ENCODE measurements at places on chromosomes 3 and 15.

GRCh38 chr3:149377408-149378364 lies at the start of gene TM4SF1:
Gene TM4SF1 (minus strand): TSS chr3:149377649. CDS start chr3:149377547, 102 bp downstream.
- no peak for DNase-seq

GRCh38 chr3:37992271-37993066 lies 1.9 kb downstream of the VILL start:
- no peak for DNase-seq

DNA sequence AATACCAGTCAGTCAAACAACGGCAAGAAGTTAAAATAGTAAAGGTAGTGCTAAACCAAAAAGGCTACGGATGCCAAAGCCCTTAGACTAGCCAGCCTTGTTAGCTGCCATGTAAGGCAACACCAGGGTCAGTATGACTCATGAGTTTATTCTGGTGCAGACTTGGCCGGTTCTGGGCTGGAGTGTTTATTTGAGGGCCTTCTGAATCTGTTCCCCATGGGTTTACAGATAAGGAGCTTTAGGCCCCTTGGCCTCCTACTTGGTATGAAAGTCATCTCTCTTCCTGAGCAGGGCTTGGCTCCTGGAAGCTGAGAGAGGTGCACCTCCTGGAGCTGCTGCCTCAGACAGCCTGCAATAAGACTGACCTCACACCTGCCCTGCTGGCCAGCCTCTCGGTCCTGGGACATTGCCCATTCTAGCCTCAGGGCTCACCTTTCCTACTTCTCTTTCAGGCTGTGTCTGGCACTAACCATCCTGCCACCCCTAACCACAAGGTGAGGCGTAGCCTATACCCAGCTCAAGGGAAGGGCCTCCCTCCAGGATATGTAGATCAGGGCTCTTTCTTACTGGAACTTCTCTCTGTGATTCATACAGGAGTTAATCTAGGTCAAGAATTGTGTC lies 10.4 kb upstream of the RTP1 start:
- DNase-seq: no peak

DNA sequence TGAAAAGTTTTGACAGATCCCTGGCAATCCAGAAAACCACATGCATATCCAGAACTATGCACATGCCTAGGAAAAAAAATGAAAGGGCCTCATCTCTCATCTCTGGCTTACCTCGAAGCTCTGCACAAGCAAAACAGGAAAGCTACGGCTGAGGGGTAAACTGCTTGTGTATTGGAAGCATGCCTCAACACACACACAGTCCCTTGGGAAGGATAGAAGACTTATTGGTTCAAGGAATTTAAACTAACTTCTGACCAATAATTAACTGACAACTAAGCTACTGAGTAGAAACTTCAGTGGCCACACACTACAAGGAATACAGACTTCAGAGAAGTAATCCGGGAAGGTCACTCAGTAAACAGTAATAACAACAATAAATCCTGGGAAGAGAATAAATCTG lies 59.9 kb upstream of the POMGNT2 start:
- no peak for DNase-seq

GRCh38 chr15:63523306-63523990 lies 19.1 kb downstream of the USP3 start:
- no peak for DNase-seq

DNA sequence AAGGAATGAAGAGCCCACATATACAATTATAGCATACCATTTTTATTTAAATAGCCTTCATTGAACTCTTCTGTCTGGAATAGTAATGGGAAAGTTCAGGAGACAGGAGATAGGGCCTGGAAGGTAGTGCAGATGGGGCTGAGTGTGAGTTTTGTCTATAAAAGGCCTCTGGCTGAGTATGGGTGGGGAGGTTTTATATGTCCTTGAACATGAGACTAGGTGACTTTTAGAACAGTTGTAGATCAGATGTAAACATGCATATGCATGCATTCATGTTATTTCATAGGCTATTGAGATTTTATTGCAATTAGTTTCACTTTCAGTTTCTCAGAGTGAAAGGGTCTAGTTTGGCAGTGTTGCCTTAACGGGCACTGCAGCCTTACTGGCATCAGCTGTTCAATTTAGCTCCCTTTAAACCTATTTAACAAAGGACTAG lies 27.1 kb downstream of the CGGBP1 start:
- DNase-seq: peak; percentile 14

GRCh38 chr3:108018552-108018951 lies 72.3 kb downstream of the CD47 start:
- DNase-seq: no peak

DNA sequence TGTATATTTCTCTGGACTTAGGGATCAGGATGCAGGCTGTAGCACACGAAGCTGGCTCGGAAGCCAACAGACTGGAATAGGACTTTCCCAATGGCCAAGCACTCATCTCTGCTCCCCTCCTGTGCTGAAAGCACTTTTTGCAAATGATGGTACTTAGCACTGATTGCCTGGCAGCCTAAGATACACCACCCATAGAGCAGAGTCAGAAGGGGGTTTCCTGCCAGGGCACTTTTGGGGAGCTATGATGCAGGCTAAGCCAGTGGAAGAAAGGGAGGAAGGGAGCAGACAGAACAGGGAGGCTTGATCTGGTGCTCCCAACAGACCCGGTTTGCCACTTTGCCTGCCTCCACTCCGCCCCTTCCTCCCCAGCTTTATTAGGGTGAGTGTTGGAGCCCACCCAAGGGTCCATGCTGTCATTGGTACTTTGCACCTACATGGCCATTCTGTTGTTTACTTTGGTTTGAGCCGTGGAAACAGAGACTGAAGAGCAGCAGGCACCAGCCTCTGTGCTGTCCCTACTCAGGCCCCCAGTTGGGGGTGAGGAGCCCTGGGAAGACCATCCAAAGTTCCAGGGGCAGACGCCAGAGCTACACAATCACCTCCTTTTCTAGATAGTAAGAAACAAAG lies 15.9 kb downstream of the BSN start:
- DNase-seq: no peak

DNA sequence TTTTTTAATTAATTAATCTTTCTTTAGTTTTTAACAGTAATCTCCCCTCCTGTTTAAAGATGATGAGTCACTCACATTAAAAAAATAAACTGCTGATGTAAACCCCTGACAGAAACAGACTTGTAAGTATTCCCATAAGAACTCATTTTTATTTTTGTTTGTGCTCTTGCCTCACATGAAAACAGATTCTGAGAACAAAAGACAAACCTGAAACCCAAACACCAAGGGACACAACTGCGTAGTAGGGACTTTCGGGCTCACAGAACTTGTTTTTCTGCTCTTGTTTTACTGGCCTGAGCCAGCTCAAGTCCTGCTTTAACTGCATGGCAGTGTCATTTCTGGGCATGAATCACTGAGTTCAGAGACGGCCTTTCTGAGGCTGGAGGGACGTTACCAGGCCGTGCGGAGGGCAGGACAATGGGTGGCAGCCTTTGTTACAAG lies 600.8 kb downstream of the FOXP1 start:
- peak; percentile 10 for DNase-seq

DNA sequence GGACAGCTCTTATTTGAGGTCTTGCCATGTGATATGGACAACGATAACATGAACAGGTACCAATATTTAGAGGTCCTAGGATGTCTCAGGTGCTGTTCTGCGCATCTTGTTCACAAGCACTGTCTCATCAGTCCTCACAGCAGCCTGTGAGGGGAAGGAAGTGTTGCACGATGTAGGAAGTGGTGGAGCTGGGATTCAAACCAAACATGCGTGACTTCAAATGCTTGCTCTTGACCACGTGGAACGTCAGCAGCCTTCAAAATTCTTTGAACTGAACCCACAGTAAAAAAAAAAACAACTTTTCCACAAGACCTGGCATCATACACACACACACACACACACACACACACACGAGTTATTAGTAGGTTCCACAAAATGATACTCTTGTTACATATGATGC lies 153.4 kb upstream of the SMAD3 start:
- DNase-seq: peak; percentile 6

DNA sequence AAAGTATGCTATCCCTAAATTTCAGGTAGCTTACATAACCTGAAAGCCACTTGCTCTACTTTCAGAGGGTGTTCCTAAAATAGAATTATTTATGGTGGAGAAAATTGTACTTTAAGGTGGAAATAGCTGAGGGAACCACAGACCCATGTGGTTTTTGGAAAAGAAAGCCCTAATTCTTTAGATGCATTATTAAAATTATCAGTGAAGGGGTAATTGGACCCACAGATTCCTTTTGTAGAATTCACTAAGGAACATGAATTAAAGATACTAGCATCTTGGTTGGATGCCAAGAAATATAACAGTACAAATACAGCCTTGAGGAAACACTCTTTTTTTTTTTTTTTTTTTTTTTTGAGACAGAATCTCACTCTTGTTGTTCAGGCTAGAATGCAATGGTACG lies 37.8 kb downstream of the DPPA2 start:
- DNase-seq: no peak

DNA sequence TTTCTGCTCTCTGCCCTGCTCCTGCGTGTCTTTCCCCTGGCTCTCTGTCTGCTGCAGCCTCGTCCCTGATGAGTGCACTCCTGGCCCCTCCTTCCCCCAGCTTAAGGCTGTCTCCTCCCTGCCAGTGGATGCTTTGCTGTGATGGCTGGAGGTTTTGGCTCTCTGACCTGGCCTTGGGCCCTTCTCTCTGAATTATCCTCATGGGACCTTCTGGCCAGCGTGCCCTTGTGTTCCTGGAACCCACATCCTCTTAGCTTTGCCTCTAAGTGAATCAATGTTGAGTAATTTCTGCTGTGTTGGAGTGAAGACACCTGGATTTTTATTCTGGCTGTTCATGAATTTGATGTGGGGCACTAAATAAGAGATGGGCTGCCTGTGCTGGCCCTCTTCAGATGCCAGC lies 9.8 kb upstream of the TNFAIP8L3 start:
- DNase-seq: no peak

DNA sequence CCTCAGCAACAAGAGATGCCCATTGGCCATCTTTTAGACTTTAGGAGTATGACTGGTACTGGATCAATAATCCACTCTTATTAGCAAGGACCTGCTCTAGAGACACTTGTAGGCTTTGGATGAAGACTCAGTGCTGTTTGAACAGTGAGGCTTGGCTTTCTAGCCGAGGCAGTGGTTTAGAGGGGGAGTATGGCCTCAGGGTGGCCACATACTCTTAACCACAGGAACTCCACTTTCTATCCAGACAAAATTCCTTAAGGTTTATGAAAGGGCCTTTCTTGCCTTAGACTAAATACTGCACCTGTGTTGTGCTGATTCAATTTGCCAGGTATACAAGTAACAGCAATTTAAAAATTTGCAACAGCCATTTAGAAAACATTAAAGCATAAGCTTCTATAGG lies 1046.3 kb downstream of the DIPK2A start:
- DNase-seq: no peak

DNA sequence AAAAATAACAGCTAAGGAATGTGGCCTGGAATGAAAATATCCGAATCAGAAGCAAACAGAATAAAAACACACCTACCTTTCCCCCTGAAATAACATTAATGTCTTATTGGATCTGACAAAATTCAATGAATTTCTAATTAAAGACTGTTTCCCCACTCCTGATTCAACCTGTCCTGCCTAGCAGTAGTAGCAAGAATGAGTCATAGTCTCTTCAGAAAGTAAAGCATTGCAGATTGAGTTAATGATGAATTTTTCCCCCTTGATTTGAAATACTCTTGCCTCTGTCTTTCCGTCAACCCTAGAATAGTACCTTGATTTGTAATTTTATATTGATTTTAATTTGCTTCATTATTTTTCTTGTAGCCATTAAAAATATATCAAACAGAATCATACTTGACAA lies 212.4 kb downstream of the CNTN4 start:
- DNase-seq: no peak

- DNase-seq: no peak
Measured at GRCh38 chr3:23493889-23494288, 290.8 kb downstream of the UBE2E2 start.

GRCh38 chr3:33936921-33937525 lies 138.6 kb downstream of the PDCD6IP start:
- no peak for DNase-seq

DNA sequence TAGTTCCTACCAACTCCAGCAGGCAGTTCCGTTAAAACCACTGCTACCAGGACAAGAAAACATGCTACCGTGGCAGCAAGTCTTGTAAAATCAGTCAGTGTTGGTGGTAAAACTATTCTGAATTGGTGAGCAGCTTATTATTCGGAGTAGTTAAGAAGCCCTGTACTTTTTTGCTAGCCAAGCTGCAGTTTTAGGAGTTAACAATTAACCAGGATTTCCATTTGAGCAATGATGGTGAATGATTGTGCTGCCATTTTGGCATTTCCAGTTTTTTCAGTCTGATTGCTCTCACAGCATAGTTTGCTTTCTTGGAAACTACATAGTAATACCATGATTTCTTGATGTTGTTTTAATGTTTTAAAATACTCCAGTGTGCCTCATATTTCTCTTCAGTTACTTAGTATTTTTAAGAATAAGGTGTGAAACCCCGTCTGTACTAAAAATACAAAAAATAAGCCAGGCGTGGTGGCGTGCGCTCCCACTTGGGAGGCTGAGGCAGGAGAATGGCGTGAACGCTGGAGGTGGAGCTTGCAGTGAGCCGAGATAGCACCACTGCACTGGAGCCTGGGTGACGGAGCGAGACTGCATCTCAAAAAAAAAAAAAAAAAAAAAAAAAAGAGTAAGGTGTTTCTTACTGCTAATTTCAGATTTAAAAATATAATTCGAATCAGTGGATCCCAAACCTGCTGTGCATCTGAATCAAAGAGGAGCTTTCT lies 43.8 kb upstream of the SCAANT1 start:
- no peak for DNase-seq

DNA sequence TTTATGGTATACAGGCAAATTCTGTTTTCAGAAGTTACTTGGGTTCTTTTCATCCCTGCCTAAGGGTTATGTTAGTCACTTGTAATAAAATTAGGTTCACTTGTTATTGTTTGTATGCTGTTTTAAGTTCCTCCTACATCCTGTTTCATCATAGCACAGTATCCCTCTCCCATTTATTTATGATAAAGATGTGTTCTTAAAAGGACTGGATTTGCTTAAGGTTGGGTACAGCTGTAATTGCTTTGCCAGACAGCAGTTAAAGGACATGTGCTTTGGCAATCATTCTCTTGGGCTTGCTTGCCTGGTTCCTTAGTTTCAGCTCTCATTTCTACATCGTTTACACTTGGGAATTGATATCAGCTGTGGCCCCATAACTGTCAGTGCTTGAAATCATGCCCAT lies 11.7 kb downstream of the ATP2C1 start:
- DNase-seq: no peak

- no peak for DNase-seq
Measured at GRCh38 chr3:12478326-12478725, 6.0 kb upstream of the TSEN2 start.

DNA sequence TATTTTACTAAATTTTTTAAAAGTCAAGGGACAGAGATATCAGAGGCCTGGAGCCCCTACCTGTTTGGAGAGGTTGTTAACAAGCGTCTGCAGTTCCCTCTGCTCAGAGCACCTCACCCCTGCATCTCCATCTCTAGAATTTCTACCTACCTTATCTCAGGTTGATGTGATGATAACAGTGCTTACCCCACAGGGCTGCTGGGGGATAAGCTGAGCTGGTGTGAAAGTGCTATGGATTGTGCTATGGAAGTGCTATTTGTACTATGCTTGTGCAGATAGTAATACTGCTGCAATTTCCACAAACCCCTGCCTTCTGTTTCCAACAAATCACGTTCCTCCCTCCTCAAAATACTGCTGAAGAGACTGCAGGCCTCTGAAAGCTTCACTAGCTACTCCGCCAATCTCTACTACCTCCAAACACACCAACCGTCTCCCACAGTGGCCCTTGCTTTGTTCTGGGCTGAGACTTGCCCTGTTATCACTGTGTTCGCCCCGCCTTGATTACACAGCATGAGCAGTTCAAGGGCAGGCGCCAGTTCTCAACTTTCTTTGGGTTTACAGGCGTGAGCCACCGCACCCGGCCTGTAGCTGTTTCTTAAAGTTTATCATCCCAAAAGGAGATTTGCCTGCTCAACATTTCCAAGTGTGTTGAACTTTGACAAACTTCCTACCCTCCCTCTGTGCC lies 28.4 kb upstream of the PARL start:
- no peak for DNase-seq

Measured in activated CD4-positive, alpha-beta T cell treated with anti-CD3 and anti-CD28 coated beads for 4 hours (primary cell).